Frontal cortex (tissue), 4 donors: ENCODE measurements at places on chromosomes 11 and 22. TPM values are rescaled to one million over a fixed set of nuclear protein-coding genes. Genes with fewer than 3 reads are reported as not detected.

Gene KIRREL3
- 26.5 TPM for total RNA-seq

Gene UCP3
- 0.82 TPM for total RNA-seq

DNA sequence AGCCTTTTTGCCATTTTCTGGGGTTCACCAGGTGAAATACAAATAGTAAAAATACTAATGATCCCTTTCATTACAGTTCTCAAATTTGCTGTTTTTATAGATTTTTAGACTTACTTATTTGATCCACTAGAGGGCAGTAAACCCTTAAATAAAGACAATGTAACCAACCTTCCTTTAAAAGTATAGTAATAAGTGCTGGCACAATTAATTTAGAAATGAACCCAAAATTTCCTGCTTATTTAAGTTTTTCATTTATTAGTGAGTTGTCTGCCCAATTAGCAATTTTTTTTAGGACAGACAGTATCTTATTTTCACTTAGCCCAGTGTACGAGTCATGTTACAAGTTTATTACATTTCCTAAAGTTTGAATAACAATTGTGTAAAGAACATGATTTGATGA lies 4.7 kb downstream of the DDIAS start:
- no peak for DNase-seq

- no peak for DNase-seq
Measured at GRCh38 chr11:104876324-104876723, 21.9 kb downstream of the CASP12 start.

GRCh38 chr11:17722000-17722643 lies 2.8 kb downstream of the MYOD1 start:
- no peak for DNase-seq

DNA sequence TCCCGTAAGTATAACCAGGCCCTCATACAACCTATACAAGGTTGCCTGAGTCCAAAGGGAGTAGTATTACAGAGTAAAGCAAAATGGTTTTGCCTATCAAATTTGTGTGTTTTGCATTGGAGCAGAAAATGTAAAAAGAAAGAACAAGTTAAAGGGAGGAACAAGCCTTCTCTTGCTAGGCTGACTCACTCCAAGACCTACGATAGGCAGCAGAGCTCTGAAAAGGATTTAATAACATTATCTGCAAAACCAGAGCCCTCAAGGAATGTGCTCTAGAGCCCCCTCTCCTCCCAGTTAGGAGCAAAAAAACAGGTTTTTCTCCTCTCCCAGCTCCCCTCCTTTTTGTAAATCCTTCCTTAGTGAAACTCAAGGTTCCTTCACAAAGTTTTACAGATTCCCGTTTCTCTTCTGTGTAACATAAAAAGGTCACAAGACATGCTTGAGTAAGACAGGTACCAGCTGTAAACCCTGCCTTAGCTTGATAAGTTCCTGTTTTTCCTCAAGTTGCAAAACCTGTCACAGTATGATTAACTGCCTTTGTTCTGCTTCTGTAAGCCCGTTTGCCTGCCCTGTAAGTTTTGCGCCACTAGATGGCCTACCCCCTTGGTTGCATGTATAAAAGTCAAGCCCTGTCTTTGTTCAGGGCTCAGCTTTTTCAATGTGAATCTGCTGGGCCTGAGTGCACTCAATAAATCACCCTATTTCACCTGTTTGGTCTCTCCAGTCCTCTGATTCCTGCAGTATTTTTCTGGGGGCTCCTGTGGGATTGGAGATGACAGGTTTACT lies 498.2 kb downstream of the KCNA4 start:
- DNase-seq: no peak

DNA sequence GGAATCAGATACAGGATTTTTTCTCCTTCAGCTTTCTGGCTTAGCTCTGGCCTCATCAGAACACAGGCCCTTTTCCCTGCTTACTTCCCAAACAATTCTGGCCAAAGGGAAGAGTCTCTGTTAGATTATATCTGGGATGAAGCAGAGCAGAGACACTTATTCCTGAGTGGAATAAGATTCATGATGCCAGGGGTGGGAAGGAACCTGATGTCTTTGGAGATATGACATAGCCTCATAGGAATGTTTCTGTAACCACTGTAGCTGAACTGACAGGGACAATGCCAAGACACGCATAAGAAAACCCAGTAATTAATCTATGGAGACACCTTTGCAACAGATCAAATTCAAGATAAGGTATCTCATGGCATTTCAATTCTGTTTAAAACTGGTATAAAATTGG lies 177.1 kb upstream of the RAG2 start:
- no peak for DNase-seq
